ENCODE measurements at places on chromosomes 2 and 18.

DNA sequence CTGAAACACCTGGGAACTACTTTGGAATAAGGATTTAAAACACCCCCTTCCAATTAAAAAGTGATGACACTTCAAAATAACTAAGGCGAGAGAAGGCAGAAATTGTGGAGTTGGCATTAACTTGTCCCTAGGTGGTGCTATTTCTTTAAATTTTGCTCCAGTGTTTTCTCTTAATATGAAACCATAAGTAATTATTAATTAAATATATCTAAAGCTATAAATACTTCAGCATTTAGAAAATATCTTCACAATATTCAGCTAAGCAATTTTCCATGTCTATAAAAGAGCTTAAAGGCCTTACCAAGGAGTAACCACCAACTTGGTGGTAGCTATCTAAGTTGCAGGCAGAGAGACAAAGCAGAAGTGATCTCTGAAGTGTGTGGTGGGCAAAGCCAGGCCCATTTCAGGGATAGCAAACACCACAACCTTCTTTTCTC is 186.8 kb upstream of the PGAP1 start:
- DNase-seq: no peak

DNA sequence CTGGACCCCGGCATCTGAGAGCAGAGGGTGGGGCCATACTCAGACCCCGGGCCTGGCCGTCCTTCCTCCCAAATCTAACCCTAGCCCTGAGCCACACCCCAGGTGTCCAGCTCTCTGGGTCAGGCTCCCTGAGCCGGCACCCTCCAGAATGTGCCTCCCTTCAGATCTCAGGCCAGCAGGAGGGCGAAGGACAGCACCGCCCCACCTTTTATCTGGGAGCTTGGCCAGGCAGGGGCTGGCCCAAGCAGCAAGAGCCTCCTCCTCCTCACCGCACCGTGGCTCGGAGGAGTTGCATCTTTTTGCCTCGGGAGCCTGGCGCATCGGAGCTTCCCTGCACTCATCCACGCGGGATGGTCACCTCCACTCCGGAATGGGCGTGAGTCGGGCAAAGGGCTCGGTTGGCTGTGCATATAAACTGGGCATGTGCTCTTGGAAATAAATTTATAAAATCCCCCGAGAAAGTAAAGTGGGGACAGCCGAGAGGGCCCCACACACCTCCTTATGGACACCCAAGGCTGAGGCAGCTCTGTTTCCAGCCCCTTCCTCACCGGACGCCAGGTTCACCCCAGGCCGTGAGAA is 69.1 kb upstream of the CTDP1 start:
- DNase-seq: no peak

- no peak for DNase-seq
Measured at GRCh38 chr2:3214806-3215404, 162.7 kb downstream of the EIPR1 start.

GRCh38 chr2:110153416-110153815 is 37.8 kb upstream of the MALL start:
- DNase-seq: no peak

GRCh38 chr2:96092951-96093350 is 23.4 kb downstream of the ADRA2B start:
- no peak for DNase-seq

DNA sequence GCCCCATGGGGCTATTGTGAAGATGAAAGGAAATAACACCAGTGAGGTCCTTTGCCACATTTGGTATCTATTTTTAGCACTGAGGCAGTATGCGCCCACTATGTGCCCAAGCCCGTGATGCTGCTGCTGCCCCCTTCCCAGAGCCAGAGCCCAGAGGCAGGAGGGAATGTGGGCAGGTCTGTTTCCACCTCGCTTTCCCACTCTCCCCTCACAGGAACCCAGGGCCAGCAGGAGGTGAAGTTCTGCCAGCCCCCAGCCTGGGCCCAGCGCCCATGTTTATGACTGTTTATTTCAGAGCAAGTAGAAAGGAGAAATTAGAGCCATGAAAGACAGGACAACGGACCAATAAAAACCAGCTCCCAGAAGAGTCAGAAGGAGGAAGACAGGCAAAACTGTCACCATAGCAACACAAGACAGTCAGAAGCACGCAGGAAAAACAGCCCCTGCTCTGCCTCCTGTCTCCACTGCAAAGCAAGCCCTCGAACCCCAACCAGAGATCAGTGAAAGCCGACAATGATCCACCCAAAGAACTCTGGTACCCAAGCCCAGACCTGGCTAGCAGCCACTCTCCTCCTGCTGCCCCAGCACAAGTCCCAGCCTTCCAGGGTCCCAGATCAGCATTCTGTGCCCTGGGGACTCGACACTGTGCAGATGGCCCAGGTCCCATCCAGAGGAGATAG is 1.4 kb downstream of the CYRIA start:
- DNase-seq: no peak

DNA sequence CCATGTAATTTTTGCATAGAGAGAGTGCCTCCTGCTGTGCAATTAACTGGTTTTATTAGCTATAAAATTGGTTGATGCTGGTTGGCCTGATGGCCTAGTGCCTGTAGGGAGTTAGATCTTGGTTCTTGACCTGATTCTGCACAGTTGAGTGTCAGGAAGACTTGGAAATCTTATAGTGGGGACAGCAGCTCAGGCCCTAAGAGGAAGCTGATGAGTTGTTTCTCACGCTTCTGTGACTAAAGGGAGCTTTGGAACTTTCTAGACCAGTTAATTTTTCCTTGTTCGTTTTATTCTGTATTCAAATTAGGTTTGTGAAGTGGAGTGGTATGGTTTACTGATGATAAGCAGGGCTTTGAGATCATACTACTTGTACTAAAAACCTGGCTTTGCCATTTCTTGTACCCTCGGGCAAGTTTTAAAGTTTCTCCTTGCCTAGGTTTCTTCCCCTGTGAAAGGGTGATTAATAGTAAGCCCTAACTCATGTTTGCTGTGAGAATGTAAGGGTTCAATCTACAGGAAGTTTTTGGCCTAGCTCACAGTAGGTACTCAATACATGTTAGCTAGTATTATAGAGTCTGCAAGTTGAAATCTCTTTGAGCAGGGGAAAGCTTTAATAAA is 82.1 kb downstream of the MAP3K20 start:
- no peak for DNase-seq

- DNase-seq: no peak
Measured at GRCh38 chr2:172280571-172281361, 146.6 kb upstream of the ITGA6 start.

- DNase-seq: no peak
Measured at GRCh38 chr2:206054952-206055351, 31.0 kb downstream of the INO80D start.

DNA sequence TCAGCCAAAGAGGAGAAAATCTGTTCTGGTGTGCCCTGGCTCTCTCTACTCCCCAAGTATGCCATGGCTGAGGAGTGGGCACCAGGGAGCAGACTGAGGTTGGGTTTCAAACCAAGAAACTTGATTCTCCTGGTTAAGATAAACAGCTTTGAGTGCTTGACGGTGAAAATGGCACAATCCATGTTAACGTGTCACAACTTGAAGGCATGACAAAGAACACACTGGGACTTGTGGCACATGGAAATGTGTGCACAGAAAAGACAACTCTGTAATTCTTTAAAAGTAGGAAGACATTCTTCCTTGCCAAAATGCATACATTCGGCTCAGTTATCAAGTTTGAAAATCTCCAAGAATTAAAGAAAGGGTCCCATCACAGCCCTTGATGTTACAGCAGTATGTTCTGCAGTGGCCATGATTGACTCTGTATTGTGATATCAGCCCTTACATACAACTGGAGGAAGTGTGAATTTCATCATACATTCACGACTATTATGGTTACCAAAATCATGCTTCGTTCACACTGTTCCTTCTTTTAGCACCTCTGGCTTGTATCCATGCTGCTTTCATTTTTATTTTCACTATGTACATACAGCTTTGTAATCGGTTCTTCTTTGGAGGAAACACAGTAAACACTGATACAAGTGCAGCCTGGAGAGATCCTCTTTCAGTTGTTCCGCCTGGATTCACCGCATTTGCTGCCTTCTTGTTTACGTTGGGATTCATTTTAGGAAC is 15.6 kb upstream of the ACTG2 start:
- no peak for DNase-seq

GRCh38 chr2:15243762-15244161 is 317.4 kb downstream of the NBAS start:
- DNase-seq: no peak

DNA sequence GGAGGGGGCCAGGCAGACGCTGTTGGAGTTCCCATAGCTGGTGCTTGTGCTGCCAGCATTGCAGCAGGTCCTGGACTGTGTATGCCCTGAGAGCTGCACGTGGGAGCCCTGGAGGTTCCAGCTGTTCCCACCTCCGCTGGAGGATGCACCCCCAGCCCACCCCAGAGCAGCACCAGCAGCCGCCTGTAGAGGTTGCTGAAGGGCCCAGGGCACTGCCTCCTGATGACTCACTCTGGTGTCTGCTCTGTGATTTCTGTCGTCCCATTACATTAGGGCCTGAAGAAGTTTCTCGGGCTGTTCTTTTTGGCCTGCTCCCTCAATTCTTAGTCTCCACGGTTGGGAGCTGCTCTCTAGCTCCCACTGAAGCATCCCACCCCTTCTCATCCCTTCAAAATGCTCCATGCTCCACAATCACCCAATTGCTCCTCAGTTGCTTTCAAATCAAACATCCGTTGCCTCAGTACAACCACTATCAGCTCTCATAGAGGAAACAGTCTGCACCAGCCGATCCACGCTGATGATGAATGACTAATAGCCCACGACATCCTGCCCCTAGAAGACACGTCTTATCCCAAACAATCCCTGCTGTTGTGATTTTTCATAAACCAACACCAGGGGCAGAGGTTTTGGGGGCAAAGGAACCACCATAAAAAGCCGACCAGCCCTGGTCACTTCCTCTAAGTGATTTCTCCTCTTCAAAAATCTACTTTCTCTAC is 65.2 kb upstream of the RNF152 start:
- DNase-seq: no peak

DNA sequence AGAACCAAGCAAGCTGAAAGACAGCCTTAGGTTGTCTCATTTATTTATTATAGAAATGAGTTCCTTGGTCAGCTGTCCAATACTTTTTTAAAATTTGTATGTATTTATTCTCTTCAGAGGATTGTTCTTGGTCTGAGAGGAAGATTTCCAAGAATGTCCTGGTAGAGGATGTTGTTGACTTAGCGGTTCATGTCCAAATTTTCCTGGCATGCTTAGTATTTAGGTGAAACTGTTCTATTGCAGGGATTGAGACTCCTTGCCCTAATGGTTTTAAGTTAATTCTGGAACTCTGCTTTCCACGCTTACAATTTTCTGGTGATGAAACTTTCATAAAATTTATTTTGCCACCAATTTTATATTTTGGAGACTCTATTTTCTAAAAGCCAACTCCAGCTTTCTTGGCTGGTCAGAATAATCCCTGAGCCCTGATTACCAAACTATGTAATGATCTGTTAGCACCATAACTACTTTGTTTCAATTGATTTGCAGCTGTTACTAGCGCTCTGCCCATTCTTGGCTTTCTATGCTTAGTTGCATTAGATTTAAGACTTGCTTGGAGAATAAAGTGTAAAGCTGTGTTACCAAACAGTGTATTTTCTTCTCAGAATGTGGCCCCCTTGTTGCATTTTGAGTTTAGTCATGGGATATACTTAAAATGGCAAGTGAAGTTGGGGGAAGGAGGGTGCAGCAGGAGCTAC is 1868.8 kb upstream of the CELF4 start:
- DNase-seq: no peak

GRCh38 chr2:228802181-228803071 is 468.7 kb downstream of the PID1 start:
- no peak for DNase-seq

DNA sequence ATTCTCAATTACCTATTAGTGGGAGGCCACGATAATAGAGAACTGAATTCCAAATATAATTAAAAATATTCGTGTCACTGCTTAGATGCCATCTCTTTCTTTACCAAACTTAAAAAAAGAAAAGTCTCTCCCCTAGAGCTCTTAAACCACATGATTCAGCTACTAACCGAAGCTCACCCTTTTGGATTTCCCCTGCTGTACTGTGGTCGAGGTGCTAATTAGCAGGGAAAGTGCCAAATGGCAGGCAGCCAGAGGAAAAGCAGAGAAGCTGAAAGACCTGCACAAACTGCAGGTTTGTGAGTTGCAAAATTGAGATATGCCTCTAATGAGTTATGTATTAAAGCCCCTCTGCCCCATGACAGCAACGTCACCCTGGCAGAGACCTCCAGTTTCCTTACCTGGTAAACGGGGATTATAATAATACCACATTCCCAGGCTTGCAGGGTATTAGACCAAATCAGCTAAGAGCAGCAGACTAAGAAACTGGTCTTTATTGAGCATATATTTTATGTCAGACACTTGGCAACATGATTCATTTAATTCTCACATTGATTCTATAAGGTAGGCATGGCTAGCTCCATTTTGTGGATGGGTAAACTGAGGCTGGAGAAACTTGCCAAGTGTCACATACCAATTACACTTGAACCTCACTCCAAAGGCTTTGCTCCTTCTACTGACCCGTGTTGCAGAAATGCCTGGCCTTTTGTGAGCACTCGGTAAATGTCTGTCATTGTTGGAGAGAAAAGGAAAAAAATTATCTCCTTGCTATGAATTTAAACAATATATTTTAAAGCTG is 259.7 kb downstream of the LPIN1 start:
- DNase-seq: peak; percentile 72

- no peak for DNase-seq
Measured at GRCh38 chr2:178949584-178949983, 100.4 kb downstream of the CCDC141 start.

GRCh38 chr2:64641599-64641998 is 12.1 kb downstream of the SERTAD2 start:
- no peak for DNase-seq

DNA sequence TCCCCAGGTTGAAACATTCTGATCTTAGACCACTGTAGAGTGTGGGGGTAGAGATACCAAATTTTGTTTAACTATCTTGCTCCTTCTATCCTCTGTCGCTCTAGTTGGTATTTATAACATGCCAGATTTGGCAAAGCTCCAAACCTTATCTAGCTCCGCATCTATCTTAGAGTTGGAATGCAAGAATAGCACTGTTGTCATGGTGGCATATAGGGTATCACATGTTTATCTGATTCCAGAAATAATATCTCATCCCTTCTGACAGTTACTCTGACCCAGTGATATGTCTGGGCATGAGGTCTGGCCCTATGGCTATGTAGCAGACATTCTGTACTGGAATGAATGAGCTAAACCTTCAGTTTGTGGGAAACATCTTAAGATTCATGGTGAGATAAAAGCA is 51.7 kb downstream of the CABYR start:
- DNase-seq: no peak

- no peak for DNase-seq
Measured at GRCh38 chr18:3967359-3968180, 487.5 kb downstream of the DLGAP1 start.
